ENCODE measurements at places on chromosomes 2 and 18.

- DNase-seq: no peak
Measured at GRCh38 chr2:19352946-19353720, 5.3 kb downstream of the OSR1 start.

- no peak for DNase-seq
Measured at GRCh38 chr18:1658908-1659566, 754.4 kb downstream of the ADCYAP1 start.

- no peak for DNase-seq
Measured at GRCh38 chr2:217017456-217018252, 157.8 kb upstream of the TNP1 start.

- no peak for DNase-seq
Measured at GRCh38 chr18:36663312-36663711, 165.5 kb downstream of the TPGS2 start.

GRCh38 chr2:23286758-23287704 is 97.9 kb upstream of the KLHL29 start:
- DNase-seq: peak; percentile 63

DNA sequence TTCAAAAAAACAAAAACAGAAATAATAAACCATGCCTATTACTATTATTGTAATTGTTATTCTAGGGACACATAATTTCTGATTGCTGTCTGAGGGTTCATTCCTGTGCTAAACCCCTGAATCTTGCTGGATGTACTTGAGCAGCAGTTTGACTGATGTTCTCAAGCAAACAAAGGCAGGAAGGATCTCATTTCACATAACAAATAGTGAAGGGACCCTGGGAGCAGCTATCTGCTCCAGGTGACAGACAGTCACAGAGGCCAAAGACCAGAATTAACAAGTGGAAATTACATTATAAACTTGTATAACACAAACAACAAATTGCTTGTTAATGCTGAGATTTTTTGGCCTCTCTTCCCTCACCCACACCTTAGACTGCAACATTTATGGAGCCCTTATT is 284.2 kb downstream of the THSD7B start:
- no peak for DNase-seq

GRCh38 chr2:176763851-176764404 is 448.7 kb upstream of the HNRNPA3 start:
- no peak for DNase-seq

GRCh38 chr18:27185025-27185763 is at the start of gene CHST9:
TSS of gene CHST9 (minus strand) at chr18:27185308. CDS start at chr18:27142809, 42,499 bp downstream.
- DNase-seq: no peak

- DNase-seq: no peak
Measured at GRCh38 chr2:126389446-126389845, 266.5 kb upstream of the GYPC start.

GRCh38 chr2:73983322-73984202 is 1.1 kb upstream of the TET3 start:
- no peak for DNase-seq

DNA sequence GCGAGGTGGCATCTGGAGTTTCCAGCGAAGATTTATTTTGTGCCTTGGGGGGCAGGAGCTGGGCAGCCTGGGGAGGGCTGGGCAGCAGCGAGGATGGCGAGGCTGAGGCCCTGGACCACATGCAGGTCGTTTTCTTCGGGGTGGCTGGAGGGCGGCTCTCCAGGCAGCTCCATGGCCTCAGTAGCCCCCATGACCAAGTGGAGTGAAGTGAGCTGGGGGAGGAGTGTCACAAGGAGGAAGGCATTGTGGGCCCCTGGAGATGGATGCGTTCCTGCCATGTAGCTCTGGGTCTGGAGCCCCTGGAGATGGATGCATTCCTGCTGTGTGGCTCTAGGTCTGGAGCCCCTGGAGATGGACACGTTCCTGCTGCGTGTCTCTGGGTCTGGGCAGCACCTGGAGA is 40.4 kb downstream of the SH3BP4 start:
- no peak for DNase-seq

- DNase-seq: peak; percentile 82
Measured at GRCh38 chr2:54360055-54360792, 95.9 kb upstream of the SPTBN1 start.

DNA sequence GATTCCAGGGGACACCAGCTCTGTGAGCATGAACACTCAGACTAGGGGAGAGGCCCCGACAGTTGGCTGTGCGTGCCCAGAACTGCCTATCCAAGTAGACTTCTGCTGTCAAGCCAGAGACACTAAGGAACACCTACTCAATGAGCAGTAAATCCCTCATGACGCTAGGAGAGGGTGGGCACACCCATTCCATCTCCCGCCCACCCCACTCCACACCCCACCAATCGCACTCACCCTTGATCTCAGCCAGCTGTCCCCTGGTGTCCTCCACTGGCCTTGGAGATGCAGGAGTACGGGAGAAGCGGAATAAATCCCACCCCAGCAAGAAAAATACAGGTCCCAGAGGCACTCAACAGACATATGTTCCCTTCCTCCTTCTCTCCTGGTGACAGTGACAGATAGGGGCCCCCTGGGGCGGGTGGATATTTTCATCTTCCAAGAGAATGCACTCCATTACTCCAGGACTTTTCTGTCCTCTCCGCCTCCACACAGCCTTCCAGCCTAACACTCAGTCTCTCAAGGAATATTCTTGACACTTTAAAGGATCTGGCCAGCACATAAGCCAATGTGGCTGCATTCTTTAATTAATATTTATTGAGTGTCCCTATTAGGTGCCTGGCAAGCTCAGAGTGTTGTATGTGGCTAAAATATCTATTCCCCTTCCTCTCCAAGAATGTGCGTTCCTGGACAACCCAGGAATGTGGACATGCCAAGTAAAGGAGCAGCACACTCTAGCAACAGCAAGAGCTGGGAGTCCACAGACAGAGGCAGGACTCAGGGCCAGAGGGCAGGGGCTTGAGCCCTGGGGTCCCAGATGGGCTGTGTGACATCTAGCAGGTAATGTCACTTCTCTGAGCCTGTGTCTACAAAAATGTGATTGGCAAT is 13.1 kb upstream of the SMAD7 start:
- DNase-seq: no peak

GRCh38 chr18:75297731-75298130 is 87.1 kb downstream of the TSHZ1 start:
- DNase-seq: no peak

DNA sequence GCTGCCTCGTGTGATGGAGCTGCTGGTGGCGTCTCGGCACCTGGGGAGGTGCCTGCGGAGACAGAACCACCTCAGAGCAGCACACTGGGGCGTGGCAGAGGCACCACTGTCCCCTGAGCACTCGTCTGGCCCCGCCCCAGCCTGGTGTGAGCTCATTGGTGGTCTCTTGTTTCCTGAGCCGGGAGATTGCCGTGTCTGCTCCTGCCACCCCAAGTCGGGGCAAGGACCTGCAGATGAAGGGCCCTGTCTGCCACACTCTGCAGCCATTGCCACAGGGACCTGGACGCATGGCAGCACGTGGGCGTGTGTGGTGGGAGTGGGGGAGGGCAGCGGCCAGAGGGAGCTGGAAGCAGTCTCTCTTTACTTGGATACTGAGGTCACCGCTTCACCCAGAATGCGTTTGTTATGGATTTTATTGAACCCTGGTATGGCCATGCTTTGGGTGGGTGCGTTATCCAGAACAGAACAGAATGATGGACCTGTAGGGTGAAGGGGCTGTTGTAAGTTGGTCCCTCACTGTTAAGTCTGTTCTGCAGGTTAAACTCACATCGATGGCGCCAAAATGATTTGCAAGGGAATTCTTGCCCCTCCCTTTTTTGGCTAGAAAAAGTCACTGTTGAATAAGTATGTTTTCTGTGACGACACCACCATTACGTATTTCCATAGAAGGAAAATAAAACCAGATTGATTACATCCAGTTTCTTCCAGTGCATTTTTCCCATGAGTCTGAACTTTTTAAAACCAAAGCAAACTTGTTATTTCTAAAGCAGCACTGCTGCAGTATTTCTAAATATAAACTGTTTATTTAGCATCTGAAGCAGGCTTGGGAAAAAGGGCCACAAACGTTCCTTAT is 92.0 kb downstream of the USP40 start:
- DNase-seq: peak; percentile 53

DNA sequence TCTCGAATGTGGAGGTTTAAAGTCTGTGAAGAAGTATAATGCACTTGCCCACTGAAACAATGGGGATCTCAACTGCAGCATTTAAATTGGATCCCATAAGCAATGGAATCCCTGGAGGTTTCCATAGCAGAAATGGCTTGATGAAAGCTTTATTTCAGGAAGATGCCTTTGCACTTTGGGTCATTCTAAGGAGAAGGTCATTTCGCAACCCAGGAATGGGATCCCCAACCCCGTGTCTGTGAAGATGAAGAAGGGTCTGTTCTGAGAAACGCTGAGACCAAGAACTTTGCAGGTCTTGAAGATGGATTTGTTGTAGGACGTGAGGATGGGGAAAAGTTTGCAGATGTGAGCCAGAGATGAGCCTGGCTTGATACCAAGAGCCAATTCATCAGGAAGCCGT is 1.8 kb upstream of the KCNG3 start:
- no peak for DNase-seq

- no peak for DNase-seq
Measured at GRCh38 chr2:207662203-207662602, 37.0 kb upstream of the METTL21A start.

DNA sequence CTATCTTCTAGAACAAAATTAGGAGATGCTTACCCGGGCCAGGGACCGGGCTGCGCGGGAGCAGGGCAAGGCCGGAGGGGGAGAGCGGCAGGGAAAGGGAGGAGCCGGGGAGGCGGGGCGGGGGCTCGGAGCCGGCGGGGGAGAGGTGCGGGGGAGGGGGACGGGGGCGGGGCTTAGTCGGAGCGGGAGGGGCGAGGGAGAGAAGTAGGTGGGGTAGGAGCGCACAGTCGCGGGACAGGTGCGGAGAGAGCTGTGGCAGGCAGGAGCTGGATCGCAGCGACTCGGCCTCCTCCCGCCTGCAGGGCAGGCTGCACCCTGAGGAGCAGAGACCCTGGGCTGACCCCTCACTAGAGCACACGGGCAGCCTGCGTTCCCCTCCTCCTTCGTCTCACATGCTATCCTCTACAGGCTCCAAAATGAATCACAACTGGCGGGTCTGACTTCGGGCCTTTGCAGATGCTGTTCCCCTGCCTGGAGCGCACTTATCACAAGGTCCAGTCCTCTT is 290.3 kb downstream of the CELF4 start:
- DNase-seq: no peak

- DNase-seq: no peak
Measured at GRCh38 chr18:53790786-53791185, 433.7 kb downstream of the MBD2 start.

GRCh38 chr2:28202719-28203118 is 189.9 kb upstream of the FOSL2 start:
- no peak for DNase-seq

DNA sequence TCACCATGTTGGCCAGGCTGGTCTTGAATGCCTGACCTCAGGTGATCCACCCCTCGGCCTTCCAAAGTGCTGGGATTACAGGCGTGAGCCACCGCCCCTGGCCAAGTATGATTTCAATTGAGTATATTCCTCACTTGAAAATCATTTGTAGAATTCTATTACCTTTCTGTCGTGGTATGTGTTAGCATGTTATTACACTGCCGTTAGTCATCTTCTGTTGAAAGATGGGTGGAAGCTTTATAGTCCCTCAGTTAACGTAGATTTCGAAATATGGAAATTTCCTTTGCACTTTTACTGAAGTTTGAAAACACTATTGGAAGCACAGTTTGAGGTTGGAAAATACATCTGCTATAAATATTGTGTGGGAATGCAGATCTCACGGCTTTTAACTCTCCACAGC is 14.7 kb downstream of the NIFK start:
- no peak for DNase-seq

DNA sequence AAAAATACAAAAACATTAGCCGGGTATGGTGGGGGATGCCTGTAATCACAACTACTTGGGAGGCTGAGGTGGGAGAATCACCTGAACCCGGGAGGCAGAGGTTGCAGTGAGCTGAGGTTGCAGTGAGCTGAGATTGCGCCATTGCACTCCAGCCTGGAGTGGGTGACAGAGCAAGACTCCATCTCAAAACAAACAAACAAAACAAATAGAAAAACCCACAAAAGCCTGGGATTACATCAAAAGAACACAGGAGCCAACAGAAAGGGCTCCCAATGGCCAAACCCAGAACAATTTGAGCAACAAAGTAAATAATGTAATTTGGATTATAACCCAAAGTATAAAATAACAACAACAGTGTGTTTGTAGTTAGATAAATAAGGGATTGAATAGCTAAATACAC is 159.8 kb downstream of the UXS1 start:
- DNase-seq: no peak

DNA sequence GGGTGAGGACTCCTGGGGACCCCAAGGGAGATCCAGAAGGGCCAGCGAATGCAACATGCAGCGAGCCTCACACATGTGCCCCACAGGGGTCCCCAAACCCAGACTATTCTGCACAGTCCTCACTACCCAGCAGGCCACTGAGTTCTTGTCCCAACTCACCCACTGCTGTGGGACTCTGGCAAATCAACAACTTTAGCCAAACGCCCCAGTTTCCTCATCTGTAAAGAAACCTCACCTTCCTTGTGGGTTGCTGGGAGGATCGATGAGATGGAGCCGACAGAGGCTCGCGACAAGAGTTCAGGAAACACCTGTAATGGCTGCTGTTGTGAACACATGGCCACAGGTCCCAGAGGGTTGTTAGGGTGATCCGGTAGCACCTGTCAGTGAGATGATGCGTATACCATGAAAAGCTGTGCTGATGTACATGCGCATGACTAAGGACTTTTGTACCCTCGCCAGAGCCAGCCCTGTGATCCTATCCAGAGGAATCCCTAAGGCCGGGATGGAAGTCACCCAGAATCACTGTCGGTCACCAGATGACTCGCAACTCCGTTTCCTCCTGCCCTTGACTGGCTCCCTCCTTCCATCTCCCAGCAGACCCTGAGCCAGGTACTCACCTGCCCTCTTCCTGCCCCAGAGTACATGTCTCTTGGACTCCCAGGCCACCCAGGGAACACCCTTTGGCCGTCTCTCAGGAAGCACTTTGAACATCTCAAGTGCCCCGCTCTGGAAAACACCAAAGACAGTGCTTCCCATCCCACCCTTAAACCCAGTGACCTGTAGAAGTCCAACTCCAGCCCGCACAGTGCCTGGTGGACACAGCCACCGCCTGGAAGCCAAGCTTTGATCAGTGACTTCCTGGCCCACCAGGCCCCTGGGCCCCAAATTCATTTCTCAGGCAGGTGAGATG is 103.3 kb upstream of the ID2 start:
- DNase-seq: peak; percentile 30

DNA sequence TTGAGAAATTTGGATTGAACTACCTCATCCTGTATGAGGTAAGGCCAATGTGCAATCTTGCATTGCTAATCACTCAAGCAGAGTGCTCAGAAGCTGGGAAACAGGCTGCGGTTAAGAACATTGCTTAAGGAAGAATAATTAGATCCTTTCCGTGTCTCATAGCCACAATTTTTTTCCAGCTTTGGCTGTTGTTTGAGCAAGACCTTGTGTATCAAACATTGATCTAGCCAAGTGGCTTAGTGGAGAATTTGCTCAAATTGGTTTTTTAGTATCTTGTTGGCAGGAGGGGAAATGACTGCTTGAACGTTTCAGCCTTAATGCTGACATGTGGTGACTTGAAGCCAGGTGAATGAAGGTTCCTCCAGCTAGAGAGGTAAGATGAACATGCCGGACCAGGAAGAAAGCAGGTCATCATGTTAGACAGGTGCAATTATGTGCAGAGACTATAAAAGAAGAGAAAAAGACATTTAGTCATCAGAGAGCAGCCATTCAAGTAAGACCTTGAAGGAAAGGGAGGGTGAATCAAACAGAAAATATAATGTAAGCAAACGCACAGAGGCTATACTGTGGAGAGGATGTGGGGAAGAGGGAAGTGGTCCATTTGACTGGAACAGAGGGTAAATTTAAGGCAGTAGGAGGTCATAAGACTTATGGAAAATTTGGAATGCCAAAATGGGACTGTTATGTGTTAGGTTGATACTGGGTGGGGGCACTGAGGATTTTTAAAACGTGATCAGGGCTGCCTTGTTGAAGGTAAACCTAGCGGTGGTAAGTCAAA is 98.9 kb upstream of the CYP1B1 start:
- DNase-seq: no peak

All from right atrium auricular region (tissue), 2 donors.